ENCODE measurements at places on chromosomes 16 and 17.

GRCh38 chr17:77746896-77747554, 211.5 kb upstream of the TNRC6C start:
- no peak for DNase-seq

DNA sequence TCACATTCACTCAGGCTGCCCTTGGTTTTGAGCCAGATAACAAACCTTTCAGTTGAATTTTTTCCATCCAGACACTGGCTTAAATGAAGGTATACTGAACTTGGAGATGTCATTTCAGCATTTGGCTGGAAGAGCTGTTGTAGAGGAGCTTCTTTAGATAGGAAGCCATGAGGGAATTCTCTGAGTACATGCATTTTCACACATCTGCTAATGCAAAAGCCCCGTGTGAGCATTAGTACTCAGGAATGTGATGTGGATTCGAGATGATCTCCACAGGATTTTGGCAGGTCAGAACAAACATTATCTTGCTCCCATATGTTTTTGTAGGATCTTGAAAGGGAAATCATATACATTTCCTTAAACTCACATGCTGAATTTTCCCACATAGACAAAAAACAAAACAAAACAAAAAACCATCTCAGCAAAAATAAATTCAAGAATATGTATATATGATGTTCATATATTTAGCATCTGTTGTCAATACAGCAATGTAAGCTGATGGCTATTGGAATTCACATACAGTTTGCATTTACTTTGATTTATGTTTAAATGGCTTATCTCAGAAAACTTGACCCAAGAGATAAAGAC, 277.2 kb upstream of the TBX2 start:
- DNase-seq: no peak

DNA sequence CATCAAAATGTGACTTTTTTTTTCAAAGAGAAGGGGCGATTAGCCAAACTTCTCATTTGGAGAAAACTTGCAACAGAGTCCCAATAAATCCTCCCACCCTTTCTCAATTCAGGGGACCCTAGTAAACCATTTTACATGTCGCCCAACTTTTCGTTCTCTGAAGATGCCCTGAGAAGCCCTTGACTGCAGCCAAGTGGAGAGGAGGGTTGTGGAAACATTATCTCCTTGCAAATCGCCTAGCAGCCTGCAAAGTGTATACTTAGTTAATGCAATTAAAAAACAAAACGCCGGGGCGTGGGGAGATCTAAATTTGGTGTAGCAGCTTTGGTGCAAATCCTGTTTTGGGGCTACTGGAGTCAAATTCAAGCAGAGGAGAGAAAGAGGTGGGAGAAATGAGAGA, 1.2 kb upstream of the SHISA9 start:
- DNase-seq: no peak

- no peak for DNase-seq
These were observed 61.9 kb downstream of the WWP2 start for GRCh38 chr16:69823831-69824563.

- DNase-seq: no peak
These were observed 4.9 kb upstream of the IL32 start for GRCh38 chr16:3060339-3061127.

DNA sequence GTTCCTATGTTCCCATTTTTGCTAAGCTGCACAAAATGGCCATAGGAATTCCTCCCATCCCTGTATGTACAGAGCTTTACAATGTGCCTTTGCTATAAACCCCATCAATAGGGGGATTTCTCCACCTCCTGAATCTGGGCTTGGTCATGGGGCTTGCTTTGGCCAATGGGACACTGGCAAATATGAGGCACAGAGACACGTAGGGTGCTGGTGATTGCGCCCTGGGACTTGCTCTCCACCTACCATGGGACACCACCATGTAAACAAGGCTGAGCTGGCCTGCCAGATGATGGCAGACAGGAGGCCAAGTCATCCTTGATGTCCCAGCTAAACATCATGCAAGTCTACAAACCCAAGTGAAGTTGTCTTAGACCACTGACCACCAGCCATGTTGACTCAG, 15.3 kb upstream of the ALDH3A1 start:
- no peak for DNase-seq

GRCh38 chr16:68760671-68761275, 23.7 kb downstream of the CDH1 start:
- peak; percentile 63 for DNase-seq

DNA sequence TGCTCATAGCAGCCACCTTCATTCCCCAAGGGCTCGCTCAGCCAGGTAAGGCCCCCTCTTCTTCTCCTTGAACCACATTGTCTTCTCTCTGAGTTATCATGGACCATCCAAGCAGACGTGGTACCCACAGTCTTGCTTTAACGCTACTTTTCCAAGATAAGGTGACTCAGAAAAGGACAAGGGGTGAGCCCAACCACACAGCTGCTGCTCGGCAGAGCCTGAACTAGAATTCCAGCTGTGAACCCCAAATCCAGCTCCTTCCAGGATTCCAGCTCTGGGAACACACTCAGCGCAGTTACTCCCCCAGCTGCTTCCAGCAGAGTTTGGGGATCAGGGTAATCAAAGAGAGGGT, 272 bp downstream of the CCL2 start:
- no peak for DNase-seq

GRCh38 chr17:37043201-37043600, 94.4 kb downstream of the AATF start:
- DNase-seq: no peak

DNA sequence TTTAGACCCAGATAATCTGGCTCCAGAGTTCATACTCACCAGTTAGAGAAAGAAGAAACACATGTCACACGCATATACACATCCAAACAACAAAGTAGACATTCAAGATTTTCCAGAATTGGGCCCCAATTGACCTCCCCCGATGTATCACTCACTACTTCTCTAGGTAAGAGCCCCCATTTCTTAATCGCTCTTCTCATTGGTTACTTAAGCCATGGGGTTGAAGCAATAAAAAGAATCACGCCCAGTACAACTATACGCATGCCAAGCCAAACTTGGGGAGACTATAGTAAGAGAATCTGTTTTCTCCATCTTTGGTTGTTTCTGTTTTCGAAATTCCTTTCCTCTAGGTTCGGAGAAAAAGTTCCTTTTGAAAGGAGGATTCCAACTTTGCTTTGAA, 565 bp downstream of the DDX52 start:
- DNase-seq: no peak

DNA sequence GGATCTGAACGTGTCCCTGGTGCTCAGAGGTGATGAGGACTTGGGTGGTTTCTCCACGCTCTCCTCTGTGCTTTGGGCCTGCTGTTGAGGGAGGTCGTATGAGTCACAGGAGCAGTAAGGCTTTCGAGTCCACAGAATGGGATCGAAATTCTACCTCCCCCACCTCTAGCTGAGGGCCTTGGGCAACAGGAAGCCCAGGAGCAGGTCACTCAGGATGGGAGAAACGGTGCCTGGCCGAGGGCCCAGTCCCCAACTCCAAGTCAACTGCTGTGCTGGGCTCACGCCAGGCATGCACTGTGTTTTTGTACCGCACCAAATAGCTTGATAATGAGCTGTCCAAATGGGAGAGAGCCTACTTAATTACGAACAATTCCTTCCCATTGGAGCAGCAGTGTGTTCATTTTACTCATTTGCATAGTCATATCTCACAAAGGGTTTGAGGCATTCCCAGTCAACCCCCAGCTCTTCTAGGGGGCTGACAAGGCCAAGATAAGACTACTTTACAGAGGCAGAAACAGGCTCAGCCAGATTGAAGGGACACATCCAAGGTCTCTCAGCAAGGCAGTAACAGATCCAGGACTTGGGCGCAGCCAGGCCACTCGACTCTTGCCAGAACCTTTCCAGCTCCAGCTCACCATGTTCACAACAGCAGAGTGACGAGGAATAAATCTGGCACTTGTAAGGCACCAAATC, 53.6 kb downstream of the WNT3 start:
- DNase-seq: no peak

DNA sequence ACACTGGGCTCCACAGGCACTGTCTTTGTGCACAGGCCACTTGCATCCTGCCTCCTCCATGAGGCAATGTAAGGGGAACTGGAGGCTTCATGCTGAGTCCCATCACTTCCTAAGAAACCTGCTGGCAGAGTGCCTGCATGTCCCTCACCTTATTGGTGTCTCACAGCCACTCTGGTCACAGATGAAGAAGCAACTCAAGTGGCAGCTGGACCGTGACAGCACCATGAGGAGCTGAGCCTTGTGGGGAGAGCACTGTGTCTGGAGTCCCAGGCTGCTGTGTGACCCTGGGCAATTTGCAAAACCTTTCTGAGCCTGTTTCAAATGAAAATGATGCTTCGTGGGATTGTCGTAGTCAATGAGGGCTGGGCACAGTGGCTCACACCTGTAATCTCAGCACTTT, 19.5 kb downstream of the ANKRD40 start:
- no peak for DNase-seq

DNA sequence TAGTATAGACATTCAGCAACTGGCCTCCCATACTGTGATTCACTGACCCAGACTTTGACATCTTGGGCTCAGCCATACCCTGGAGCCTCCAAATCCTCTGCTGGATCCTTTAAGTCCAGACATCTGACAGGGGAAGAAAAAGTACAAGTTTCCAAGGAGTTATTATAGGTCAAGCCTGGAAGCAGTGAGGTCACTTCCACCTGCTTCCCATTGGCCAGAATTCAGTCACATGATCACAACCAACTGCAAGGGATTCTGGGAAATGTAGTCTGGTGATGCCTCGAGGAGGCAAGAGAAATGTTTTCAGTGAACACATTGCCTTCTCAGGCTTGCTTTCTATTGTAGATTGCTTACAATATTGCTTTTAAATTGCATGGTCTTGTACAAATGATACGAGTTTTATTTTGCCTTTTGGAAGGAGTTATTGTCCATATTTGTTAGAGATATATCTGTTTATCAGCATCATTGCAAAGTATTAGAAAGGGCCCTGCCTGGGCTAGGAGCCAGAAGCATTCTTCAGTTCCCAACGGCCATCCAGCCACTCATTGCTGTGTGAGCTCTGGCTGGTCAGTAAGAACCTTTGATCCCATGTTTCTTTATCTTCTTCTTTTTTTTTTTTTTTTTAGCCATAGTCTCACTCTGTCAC, 696.9 kb downstream of the WWOX start:
- no peak for DNase-seq

DNA sequence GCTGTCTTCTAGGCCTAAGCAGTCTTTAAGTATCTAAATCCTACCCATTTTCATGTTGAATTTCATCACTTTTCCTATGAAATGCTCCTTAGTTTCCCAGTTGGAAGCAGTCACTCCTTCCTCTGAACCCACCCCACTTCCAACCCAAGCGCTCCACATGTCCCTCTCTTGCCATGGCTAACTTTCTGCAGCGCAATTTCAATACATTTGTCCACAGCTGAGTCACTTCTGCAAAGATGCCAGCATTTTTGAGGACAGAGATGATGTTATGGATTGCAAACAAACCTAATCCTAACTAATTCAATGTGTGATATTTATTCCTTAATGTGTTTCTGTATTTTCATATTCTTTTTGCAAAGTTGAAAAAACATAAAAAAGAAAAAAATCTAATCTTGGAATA, 71.7 kb downstream of the HLF start:
- DNase-seq: no peak

GRCh38 chr16:84891149-84891795, 71.5 kb downstream of the CRISPLD2 start:
- DNase-seq: no peak

GRCh38 chr17:45902892-45903346, 8.6 kb downstream of the MAPT start:
- DNase-seq: no peak

DNA sequence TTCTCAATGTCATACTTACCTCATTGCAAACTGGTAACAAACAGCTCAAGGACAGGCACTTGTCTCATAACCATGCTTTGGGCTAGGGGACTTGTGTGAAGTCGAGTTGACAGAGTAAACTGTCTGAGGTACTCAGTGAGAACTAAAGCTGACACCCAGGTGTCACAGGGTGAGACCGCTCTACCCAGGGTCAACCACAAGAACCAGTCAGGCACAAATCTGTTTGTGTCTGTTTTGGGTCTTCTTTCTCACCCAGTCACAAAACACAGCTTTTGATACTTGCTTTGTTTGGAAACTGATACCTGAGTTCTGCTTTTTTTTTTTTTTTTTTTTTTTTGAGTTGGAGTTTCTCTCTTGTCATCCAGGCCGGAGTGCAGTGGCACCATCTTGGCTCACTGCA, 161.1 kb downstream of the STX8 start:
- no peak for DNase-seq

DNA sequence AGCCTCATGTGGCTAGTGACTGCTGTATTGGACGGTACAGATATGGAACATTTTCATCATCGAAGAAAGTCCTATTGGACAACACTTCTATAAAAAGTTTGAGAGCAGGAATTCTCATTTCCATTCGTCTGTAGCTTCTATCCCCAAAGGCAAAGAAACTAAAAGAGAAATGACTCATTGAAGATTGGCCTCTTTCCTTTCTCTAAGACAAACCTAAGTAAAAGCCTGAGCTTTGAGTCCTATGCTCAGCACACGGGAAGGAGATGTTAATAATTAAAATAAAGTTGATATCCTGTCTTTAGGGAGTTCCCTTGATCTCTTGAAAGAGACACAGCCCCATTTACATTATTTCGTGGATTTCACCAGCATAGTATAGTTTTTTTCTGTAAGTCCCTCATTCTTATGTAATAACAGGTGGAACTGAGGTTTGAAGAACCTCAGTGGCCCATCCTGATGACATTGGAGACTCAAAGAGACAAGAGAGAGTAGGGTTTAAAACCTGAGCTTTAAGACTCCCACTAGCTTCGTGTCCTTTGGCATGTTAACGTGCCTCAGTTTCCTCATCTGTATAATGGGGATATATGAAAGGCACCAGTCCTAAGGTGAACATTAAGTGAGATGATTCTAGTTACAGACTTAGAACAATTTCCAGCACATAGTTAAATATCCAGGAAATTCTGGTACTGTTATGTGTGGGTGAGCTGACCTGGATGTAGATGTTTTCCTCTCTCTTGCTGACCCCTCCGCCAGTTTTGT, 174.0 kb downstream of the IRX3 start:
- DNase-seq: no peak

DNA sequence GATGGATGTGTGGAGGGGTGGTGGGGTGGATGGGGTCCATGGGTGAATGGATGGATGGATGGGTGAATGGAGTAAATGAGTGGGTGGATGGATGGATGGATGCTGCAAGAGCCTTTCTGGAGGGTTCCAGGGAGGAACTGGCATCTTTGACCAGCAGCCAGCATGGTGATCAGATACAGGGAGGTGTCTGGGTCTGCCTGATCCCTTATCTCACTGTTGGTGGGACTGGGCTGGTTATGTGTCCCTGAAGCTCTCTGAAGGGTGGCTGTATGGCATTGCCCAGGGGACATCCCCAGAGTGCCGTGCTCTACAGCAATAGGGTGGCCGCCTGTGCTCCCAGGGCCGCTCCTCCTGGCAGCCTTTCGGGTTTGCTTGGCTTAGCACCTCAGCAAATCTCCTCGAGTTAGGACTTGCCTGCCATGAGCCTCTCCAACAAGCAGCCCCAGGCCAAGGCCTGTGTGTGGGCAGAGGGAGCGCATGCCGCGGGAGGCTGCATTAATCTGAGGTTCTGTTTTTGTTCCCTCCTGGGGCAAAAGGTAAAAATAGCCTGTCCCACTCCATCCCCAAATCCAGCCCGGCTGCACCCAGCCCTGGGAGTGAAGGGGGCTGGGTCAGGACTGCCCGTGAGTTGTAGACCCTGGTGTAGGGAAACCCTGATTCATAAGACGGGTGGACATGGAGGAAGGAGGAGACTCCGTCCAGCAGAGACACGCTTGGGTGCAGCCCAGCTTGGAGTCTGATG, 165.4 kb downstream of the SEC14L1 start:
- DNase-seq: no peak

- no peak for DNase-seq
These were observed 36.3 kb downstream of the ZDHHC7 start for GRCh38 chr16:84975066-84975465.
